ENCODE measurements at places on chromosomes 7 and 10.
A peak's percentile ranks its signal among the peaks of the same experiment; 100 is the strongest.

DNA sequence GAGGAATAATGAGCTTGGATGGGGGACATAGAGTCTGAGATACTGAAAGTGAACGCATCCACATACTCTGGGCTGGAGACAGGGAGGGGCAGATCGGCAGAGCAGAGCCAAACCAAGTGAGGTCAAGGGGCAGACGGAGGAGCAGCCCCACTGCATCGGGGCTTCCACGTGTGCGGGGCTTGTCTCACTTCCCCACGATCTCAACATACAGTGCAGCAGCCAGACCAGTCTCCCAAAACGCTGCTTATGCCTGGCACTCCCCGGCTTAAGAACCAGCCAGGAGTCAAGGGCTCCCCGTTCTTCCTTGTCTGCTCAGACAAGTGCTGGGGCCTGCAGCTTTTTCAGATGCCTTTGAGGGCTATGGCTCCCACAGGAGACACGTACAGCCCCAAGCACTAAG lies 43.6 kb downstream of the PARP12 start:
- no peak for DNase-seq

GRCh38 chr7:101624246-101625001 lies 4.7 kb downstream of the MYL10 start:
- no peak for DNase-seq

- DNase-seq, result no peak
Measured at GRCh38 chr7:116434820-116435341, 64.7 kb upstream of the CAV2 start.

GRCh38 chr7:4631380-4632179 lies 50.5 kb upstream of the FOXK1 start:
- peak; percentile 70 for DNase-seq

DNA sequence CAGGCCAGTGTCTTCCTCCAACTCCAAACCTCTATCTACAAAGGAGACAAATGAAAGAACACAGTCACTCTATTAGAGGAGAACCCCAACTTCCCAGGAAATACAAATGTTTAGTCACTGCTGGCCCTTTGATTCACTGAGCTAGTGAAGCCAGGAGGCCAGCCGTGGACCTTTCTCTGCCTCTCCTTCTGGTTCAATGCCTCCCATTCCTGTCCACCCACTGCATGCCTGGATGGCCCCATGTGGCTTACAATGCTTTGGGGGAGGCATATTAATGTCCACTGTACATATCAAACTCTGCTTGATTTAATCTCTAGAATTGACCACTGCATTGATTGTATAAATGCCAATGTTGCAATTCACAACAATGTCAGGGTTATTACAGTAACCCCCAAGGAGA lies 687.3 kb downstream of the KCNMA1 start:
- no peak for DNase-seq

DNA sequence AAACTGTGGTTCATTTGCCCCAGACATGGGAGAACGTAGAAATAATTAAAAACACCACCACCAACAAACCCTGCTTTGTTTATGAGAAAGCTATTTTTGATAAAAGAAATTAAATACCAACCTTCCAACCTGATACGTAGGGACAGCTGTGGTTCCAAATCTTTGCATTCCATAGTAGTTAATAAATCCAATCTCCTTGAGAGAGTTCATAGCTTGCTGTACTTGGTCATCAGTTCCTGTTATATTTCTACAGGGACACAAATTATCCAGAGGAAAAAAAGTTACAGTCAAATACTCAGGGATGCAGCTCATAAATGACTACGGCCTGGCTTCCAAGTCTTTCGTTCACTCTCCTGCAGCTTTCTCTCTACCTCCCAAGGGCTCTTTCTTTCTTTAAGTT lies 41.1 kb downstream of the PUS7 start:
- DNase-seq, result no peak

- no peak for DNase-seq
Measured at GRCh38 chr10:104197364-104197763, 34.8 kb downstream of the CFAP43 start.

GRCh38 chr7:16926283-16926682 lies 44.5 kb upstream of the AGR3 start:
- DNase-seq, result no peak

DNA sequence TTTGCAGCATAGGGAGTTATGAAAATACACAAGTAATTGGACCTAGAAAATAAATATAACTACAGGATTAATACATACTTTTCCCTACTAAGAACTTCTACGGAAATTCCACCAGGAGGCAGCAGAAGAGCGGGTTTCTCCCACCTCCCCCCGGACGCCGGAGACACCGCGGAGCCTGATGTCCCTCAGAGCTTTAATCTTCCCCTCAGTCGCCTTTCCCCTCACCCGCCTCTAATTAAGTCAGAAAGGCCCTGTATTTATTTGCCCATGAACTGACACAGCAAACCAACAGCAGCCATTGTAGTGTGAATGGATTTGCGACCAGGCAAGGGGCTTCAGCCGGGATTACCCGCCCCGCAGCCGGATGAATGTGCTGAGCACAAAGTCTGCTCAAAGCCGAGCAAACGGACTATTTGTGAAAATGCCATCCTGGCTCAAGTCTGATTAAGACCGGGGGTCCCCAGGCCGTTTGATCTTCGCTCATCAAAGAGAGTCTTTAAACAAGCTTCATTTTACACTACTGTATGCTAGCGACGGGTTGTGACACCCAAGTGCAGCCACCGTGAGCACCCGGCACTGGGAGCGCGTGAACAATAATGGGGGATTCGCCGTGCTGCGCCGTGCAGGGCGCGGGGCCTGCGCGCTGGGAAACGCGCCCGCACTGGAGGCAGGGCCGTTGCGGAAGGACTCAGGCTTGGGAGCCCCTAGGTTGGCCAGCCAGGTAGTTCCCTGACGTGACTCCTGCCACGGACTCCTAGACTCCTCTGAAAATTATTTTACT lies 5.6 kb upstream of the DKK1 start:
- peak; percentile 40 for DNase-seq

DNA sequence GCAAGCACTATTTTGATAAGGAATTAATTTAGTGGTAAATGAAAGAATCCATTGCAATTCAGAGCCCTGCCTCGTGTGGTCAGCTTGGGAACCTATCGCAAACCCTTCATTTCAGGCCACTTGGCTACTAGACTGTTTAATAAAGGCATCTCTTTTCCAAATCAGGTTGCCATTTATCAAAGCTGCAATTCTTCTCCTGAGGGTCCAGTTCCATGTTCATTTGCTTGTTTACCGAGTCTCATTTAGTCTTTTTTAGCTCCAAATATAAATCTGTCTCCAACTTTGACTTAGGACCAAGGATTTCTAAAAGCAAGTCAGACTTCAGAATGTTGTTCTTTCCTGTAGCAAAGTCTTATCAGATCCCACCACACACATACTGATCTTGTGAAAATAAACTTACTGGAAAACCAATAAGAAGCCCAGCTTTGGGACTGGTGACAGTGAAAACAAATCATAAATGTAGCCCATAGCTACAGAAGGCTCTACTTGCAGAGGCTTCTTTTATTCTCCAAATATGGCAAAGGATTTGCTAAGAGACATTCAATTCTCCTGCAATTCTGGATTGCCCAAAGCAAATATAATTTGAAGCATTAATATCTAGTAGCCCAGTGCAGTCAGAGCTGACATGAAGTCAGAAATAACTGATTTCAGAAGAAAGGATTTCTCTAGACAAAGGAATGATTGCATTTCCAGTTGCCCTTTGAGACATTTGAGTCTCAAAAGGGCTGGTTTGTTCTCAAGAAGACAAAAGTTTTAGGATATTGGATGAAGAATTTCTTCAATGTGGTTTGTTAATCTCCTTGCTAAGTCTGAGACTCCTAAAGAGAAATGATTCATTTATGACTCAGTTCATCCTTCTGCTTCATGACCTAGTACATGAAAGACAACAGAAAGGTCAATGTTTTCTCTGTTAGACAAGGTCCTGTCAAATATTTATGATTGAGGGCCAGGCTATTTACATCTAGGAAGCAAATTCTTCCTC lies 28.0 kb downstream of the PPP1R3C start:
- DNase-seq, result no peak

DNA sequence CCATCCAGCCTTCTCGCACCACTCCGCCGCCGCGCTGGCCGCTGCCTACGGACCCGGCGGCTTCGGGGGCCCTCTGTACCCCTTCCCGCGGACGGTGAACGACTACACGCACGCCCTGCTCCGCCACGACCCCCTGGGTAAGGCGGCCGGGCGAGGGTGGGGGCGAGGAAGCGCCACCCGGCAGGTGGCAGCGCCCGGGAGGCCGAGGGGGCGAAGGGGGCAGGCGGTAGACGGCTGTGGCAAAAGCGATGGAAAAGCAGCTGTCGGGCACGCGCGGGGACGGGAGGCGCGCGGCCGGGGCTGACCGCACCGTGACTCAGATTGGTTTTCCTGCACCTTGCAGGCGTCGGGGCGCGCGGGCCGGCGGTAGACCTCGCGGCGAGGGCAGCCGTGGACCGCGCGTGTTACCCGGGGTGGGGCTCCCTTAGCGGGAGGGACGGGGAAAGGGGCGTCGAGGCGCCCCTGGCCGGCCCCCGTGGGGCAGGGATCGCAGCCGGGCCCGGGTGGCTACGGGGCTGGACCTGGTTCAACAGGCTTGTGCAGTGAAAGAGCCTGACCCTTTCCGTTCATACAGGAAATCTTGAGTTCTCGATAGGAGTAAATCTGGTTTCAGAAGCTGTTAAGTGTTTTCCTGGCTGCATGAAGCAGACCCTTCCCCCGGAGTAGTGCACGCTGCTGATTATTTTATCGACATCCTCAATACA lies 608 bp downstream of the HHEX start:
- peak; percentile 20 for DNase-seq

Data from NCI-H524 (cell line).